ENCODE measurements at places on chromosomes 5 and 9.

DNA sequence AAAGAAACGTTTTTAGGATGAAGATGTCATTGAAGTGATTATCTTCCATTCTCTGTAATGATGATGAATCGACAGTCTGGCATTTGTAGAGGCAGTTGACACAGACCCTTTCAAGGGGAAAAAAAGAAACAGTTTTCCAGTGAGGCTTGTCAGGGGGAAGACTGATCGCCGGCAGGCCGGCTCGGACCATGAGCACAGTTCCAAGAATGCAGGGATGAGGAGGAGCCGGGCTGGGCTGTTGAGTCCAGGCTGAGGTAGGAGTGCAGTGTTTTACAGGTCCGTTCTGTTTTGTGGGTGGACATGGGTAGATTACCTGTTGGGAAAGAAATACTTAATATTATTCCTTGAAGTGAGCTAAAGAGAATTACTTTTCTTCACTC lies 194.6 kb downstream of the AOPEP start:
- no peak for DNase-seq

- DNase-seq = no peak
Measured at GRCh38 chr5:163460562-163461171, at the start of gene HMMR. Gene HMMR (plus strand): TSS chr5:163460632. CDS start chr5:163460693, 61 bp downstream.

- DNase-seq = no peak
Measured at GRCh38 chr5:75551471-75551870, 39.8 kb downstream of the POLK start.

- no peak for DNase-seq
Measured at GRCh38 chr5:170474489-170475274, 29.1 kb upstream of the KCNIP1 start.

DNA sequence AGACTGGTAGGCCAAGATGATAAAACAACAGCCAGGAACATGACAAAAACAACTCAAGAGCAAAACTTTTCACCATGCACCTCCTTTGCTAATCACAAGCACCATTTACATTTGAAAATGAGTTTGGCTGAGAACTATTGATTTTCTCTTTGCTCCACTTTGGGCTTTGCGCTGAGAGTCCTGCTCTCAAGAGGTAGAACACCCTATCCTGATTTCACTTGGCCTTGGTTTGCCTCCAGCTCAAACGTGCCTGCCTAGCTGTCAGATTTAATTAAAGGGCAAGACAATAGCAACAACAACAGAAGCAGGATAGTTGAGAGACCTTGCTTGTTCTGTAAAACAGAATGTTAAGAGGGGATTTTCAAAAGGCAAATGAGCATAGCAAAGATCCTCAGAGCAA lies 128.2 kb upstream of the ASTN2 start:
- no peak for DNase-seq

GRCh38 chr9:129569502-129570449 lies 51.1 kb downstream of the C9orf50 start:
- no peak for DNase-seq

DNA sequence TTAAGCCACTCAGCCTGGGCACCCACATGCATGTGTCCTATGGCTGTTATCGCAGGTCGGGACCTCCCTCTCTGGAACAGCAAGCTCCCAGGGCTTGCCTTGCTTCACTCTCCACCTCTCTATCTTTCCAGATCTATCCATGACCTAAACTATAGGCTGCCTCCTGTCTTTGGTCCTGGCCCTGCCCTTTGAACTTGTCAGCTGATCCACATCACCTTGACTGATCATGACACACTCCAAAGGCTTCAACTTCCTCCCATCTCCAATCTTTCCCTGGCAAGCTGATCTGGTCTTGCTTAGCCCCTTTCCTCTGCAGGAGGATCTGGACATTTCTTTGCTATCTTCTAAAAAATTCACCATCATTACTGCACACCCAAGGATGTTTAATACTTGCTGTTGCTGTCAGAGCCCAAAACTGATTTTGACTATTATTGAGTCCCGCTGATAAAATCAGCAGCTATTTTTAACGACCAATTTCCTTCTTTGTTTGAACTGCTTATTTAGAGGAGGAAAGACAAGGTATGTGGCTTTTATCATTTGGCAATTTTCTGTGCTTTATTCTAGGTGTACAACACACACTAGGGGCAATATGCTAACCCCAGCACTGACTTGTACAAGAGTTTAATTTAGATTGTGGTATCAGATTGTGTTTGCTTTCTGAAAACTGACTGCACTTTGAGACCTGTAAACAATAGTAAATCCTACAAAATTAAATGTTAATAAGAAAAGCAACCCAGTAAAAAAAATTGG lies 33.5 kb downstream of the CARTPT start:
- no peak for DNase-seq

- DNase-seq = no peak
Measured at GRCh38 chr5:168583742-168584482, 4.7 kb upstream of the PANK3 start.

DNA sequence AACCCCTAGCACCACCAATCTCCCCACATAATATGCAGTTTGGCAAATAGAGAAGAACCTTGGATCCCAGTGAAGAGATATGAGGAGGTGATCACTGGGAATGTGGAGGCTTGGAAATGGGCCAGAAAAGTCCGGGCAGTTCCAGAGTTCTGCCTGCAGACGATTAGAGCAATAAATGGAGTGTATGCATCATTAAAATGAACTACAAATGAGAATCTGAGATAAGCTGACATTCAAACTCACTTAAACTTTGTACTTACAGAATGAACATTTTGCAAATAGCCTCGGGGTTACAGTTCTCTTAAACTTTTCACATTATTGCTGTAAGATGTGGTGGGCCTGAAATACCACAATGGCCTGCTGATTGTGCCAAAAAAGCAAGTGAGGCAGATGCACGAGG lies 23.0 kb upstream of the LHFPL2 start:
- no peak for DNase-seq

GRCh38 chr9:113156880-113157279 lies 6.1 kb downstream of the SLC31A2 start:
- DNase-seq = no peak

DNA sequence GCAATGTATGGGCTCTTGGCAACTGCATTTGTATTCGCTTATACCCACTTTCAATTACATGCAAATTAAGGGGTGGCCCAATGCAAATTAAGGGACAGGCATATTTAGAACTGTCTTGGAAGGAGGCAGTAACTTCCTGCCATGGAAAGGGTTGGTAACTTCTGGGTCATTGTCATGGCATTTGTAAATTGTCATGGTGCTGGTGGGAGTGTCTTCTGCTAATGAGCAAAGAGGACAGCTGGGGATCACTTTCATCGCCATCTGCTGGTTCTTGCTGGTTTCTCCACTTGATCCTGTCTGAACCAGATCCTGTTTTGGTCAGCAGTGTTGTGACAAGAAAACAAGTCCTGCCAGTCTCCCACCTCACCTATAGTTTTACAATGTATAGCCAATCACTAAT lies 23.3 kb upstream of the UGT3A2 start:
- no peak for DNase-seq

GRCh38 chr5:61622156-61622555 lies 290.1 kb downstream of the ZSWIM6 start:
- no peak for DNase-seq

DNA sequence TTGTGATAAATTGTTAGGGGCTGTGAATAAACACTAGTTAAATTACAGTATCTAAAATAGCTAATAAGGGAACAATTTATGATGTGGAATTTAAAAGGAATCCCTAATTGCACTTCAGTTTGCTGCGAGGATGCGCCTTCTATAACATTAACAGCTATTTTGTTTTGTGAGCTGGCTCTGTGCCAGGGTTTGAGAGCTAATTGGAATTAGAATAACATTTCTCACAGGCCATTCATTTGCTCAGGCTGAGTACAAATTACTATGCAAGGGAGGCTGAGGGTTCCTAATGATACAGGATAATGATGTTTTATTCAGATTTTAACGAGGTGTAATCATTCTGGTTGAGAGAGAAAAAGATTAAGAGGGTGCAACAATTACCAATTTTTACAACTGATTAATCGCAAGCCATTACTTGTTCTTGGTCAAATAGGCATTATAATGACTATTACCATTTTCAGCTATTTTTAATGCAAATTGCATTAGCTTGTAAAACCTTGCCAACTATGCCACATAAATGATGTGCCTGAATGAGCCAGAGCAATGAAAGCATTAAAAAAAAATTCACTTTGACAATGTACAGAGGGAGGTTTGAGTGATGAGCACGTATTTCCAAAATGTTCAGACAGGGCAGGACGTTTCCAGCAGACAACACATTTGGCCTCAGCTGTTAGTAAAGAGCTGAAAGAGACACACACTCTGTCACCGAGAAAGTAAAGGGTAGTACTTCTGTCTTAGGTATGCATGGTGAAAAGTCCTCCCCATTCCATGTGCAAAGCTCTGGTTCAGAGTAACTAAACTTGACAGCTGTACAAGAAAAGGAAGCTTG lies 576.5 kb downstream of the TLE1 start:
- DNase-seq = no peak

GRCh38 chr9:127384016-127384730 lies 12.8 kb upstream of the SLC2A8 start:
- DNase-seq = no peak

GRCh38 chr5:57703721-57704120 lies 221.1 kb upstream of the ACTBL2 start:
- DNase-seq = no peak

GRCh38 chr9:116304761-116305160 lies 151.2 kb downstream of the PAPPA start:
- DNase-seq = no peak

- no peak for DNase-seq
Measured at GRCh38 chr9:78539904-78540303, 243.0 kb downstream of the PSAT1 start.

DNA sequence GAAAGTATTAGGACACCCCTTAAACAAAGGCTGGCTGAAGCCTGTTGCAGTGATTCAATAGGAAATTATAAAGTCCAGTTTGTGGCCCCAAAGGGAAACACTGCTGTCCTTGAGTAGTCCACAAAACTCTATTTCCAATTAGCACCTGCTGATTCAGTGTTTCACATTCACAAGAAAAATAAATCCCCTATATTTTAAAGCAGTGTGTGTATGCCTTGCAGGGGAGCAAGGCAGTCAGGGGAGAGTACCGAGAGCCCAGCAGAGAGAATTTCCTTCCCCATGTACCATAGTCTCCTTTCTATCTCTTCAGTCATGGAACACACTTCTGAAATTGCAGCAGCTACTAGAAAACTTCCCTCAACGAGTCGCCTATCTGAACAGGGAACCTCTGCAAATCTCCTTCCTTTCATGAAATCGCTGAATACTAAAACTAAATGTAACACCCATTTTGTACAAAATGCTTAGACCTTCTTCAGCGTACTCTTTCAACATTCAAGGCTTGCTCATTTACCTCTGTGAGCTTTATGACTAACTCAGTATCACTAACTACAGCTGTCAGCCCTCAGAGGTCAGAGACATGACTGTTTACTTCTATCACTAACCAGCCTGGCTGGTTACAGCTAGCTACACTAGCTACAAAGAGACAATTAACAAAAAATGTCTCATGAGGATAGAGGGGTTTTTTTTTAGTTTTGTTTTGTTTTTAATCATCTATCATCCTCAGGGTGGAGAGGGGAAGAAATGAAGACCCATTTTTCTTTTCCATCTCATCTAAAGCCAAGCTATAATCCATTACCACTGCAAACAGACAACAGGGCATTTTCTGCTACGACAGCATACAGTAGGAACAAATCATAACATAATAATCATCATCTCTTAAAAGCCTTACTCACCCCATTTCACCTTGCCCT lies 188.7 kb downstream of the EBF1 start:
- DNase-seq = no peak

GRCh38 chr5:96111080-96111756 lies 149.6 kb upstream of the ELL2 start:
- DNase-seq = no peak

DNA sequence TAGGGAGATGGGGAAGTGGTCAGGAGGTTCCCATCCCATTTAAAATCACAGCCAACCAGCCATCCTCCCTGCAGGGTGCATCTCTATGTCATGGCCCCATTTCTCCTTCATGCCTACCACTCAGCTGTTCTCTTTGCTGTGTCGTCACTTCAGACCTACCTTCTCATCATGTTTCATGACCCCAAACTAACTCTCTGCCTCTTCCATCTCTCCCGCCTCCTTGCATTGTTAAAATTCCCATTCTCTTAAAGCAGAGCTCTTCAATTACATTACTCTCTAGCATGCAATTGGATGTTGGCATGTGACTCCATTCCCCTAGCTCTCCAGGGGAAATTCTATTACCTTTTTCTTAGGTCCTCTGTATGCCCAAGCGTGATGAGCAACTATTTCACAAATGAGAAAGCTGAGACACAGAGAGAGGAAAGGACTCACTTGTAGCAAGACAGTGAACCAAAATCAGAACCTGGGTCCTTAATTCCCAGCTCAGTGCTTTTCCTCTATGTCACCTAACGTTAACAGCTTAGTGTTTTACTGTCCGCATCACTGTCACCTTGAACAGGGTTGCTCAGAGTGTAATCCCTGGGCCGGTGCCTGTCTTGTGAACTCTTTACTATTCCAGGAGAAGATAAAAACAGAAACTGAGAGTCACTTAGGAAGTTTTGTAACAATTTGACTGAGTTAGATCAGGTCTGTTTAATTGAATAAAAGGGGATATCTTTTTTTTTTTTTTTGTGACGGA lies 28.1 kb downstream of the PDE6A start:
- no peak for DNase-seq

DNA sequence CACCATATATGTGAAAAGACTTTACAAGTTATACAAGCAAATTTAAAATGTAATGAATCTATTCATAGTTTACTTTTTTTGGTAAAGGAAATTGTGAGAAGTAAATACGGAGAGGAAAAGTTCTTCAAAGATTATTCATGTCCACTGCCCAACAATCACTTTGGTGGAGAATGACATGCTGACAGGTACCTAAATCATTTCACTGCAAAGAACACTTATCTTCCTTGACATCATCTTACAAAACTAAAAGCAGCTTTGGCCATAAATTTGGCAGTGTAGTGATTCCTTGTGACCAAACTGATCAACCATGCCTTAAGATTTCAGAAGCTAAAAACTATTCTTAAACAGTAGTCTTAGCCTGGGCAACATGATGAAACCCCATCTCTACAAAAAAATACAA lies 42.5 kb downstream of the GOLPH3 start:
- no peak for DNase-seq

GRCh38 chr9:107137495-107138202 lies 145.4 kb upstream of the RAD23B start:
- no peak for DNase-seq

DNA sequence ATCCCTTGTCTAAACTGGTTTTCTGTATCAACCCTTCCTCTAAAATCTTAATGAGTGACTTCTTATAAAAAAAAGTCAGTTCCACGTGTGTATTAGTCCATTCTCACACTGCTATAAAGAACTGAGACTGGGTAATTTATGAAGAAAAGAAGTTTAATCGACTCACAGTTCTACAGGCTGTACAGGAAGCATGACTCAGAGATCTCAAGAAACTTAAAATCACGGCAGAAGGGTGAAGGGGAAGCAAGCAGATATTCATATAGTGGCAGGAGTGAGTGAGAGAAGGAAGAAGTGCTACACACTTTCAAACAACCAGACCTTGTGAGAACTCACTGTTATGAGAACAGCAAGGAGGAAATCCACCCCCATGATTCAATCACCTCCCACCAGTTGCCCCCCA lies 307.8 kb upstream of the ARRDC3 start:
- DNase-seq = no peak

Data from activated CD8-positive, alpha-beta memory T cell treated with anti-CD3 and anti-CD28 coated beads for 1 hour (primary cell).